Mesangial cell (primary cell): ENCODE measurements at places on chromosomes 13 and 19. TPM values are rescaled to one million over a fixed set of nuclear protein-coding genes. Genes with fewer than 3 reads are reported as not detected.

KLK10 gene
- total RNA-seq: 1.5 TPM in 1 of 2 replicates, not detected in the other

COX6B1 gene
- total RNA-seq: 474 TPM in 2 replicates

FOSB gene
- total RNA-seq: 15.2 and 20.0 TPM in 2 replicates

POU2F2 gene
- 0.38 and 0.98 TPM in 2 replicates for total RNA-seq

TSKS gene
- not detected in 2 replicates for total RNA-seq

SHANK1 gene
- 0.81 and 0.89 TPM in 2 replicates for total RNA-seq

C19orf85 gene
- not detected in 2 replicates for total RNA-seq

KIR2DL3 gene
- total RNA-seq: not detected in 2 replicates

MAP4K1 gene
- 0.25 and 0.33 TPM in 2 replicates for total RNA-seq

APOE gene
- total RNA-seq: 12.2 and 158 TPM in 2 replicates

ZNF507 gene
- 7.2 and 9.9 TPM in 2 replicates for total RNA-seq

SIGLEC9 gene
- total RNA-seq: not detected in 2 replicates

PTBP1 gene
- total RNA-seq: 230 and 407 TPM in 2 replicates

CELF5 gene
- not detected in 2 replicates for total RNA-seq

GGN gene
- 1.1 and 1.3 TPM in 2 replicates for total RNA-seq

ZNF865 gene
- total RNA-seq: 4.6 and 12.7 TPM in 2 replicates

SERP2 gene
- 3.6 and 7.9 TPM in 2 replicates for total RNA-seq

SCN1B gene
- total RNA-seq: 3.7 and 15.8 TPM in 2 replicates

FGF21 gene
- total RNA-seq: not detected in 2 replicates

RUVBL2 gene
- 137 and 324 TPM in 2 replicates for total RNA-seq

SYNGR4 gene
- 0.51 TPM in 1 of 2 replicates, not detected in the other for total RNA-seq

TSEN34 gene
- 106 and 125 TPM in 2 replicates for total RNA-seq

ZNF442 gene
- total RNA-seq: 0.16 and 0.25 TPM in 2 replicates

TUBGCP3 gene
- 13.4 and 20.4 TPM in 2 replicates for total RNA-seq

TNFSF9 gene
- total RNA-seq: 20.9 and 28.5 TPM in 2 replicates

CGB7 gene
- 3.4 and 3.6 TPM in 2 replicates for total RNA-seq

ZNF570 gene
- total RNA-seq: 1.3 and 6.0 TPM in 2 replicates

ATXN8OS gene
- not detected in 2 replicates for total RNA-seq

ARRDC5 gene
- total RNA-seq: not detected in 2 replicates

CGB3 gene
- total RNA-seq: 0.33 TPM in 1 of 2 replicates, not detected in the other

KLK15 gene
- total RNA-seq: not detected in 2 replicates

ZNF493 gene
- 2.3 and 4.7 TPM in 2 replicates for total RNA-seq

SLC10A2 gene
- not detected in 2 replicates for total RNA-seq

SHC2 gene
- total RNA-seq: 0.16 and 3.4 TPM in 2 replicates

DACT3 gene
- 0.33 and 1.8 TPM in 2 replicates for total RNA-seq

RGS9BP gene
- 0.51 TPM in 1 of 2 replicates, not detected in the other for total RNA-seq

UBAC2 gene
- total RNA-seq: 43.8 and 81.1 TPM in 2 replicates

DUS3L gene
- 27.1 and 34.7 TPM in 2 replicates for total RNA-seq

DOCK9 gene
- 52.6 and 63.1 TPM in 2 replicates for total RNA-seq

CPT1C gene
- total RNA-seq: 4.4 and 30.8 TPM in 2 replicates

FFAR3 gene
- total RNA-seq: not detected in 2 replicates

DLL3 gene
- 1.9 and 2.8 TPM in 2 replicates for total RNA-seq

ZNF235 gene
- 0.33 and 1.5 TPM in 2 replicates for total RNA-seq

OR2Z1 gene
- total RNA-seq: not detected in 2 replicates

XPO4 gene
- total RNA-seq: 12.0 and 19.4 TPM in 2 replicates

PTH2 gene
- total RNA-seq: not detected in 2 replicates

NALCN gene
- total RNA-seq: 1.3 and 5.3 TPM in 2 replicates

STOML3 gene
- total RNA-seq: not detected in 2 replicates

ZNF560 gene
- 0.49 TPM in 1 of 2 replicates, not detected in the other for total RNA-seq

SF3A2 gene
- total RNA-seq: 83.1 and 84.6 TPM in 2 replicates
